AG09319 (cell line): ENCODE measurements at places on chromosomes 6 and 20.

DNA sequence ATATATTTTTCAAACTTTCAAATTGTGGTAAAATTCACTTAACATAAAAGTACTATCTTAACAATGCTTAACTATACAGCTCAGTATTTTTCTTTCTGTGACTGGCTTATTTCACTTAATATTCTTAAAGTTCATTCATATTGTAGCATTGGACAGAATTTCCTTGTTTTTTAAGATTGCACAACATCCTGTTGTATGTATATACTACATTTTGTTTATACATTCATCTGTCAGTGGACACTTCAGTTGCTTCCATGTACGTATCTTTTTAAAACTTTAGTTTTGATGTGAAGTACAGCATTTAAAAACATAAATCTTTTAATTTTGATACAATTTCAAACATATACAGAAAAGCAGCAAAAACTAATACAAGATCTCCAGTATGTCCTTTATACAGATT is 220.7 kb downstream of the ZFAND3 start:
- DNase-seq: no peak

DNA sequence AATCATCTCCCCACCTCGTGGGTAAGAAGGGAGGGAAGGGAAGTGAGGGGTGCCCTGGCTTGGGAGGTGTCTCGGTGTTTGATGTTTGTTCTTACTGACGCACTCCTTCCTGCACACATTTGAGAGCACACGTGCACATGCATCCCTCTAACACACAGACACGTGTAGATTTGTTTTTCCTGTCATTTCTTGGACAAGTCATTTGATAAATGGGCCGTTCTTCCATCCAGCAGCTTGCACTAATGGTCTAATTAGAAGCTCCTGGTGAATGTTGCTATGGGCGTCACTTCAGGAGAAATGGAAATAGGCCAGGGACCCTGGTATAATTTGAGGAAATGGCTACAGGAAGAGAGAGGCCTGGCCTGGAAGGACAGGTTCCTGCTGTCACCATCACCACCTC is 352.5 kb downstream of the CDH4 start:
- DNase-seq: no peak

DNA sequence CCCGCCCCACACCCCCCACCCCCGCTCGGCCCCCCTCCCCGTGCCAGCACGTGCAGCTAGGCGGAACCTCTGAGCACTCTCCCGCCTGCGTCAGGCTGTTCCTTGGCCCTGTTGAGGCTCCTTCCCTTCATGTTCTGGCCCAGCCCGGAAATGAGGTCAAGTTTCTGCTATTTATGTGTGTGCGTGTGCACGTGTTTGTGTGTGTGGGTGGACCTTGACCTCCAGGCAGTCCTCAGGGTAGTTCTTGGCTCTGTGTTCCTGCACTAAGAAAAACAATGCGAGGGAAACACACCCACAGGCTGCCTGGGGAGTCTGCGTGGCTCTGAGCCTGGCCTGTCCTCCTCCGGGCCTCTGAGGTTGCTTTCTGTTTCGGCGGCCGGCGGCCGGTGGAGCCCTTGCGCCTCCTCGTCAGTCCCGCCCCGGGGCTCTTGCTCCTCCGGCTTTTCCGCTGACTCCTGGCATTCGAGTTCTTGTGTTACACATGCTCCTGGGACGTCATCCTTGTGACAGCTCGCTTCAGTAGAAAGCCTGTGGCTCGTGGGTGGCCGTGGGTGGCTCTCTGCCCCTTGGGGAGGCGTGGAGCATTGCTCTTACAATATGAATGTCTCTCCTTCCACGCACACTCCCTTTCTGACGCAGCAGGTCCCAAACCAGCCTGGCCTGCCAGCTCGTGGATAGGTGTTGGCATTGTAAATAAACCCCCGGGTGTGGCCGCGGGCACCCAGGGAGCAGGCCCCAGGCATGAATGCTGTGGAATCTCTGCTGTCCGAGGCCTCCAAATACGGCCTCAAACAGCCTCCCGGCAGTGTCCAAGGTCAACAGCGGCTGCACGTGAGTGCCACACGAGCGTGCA is 10.0 kb downstream of the SLCO4A1 start:
- peak; percentile 97 for DNase-seq

DNA sequence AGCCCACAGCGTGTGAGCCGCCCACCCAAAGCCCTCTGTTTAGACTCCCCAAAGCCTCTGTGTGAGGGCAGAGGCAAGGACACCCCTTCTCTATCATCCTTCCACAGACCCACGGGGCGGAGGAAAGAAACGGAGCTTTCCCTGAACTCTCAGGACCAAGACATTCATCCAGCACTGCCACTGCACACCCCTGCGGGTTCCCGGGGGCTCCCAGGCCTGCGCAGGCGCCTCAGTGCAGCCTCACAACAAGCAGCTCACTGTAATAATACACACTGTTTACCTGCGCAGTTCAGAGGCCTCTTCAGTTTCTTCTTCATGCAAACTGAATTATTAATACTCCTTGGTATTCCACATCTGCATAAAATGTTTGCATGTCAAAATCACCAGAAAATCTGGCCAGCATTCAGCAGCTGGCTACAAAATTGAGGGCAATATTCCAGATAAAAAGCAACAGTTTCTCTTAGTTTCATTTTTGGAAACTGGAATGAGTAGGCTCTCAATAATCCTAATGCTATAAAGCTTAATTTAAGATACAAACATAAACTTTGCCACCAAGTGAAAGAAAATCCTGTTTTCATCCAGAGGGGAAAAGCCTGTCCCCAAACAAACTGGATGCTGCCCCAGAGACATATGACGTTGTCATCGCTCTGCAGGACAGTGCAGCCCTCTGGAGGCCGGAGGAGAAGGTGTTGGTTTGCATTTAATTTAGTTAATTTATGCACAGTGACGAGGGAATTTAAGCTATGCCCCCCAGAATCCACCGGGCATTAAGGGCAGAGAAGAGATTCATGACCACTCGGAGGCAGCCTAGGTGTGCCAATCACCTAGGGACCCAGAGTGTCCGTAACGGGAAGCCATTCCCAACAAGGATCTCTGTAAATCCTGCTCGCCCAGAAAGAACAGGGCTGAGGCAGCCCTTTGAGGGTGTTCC is 45.3 kb downstream of the NINL start:
- peak; percentile 12 for DNase-seq

DNA sequence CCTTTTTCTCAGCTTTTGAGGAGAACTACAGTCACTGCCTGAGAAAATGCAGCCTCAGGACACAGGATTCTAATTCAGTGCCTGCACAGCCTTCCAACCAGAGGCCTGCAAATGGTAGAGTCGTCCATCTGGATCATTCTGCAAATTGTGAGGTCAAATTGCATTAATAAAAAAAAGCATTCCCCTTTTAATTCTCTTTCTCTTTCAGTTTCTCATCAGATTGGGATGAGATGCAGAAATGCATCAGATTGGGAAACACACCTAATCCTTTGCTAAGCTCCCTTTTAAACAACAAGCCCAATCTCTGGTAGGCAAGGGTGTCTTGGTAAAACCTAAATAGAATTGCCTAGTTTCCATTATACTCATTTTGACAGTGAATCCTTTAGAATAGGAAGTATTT is 838.8 kb downstream of the MAFB start:
- DNase-seq: no peak

DNA sequence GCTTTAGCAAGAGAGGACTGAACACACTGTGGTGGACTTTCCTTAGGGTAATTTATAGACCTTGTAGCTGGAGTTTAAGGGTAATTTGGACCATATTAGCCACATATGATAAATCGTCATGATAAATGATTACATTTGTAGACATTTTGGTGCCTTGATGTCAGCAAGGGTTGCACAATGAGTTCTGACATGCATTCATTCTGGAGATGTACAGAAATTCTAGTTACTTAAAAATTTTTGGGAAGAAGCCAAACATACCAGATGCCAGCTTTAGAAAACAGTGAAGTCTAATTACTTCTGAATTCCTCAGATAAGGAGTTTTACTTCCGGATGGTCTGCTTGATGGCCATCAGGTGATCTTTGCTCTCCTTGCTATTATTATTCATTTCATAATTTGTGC is 653.1 kb downstream of the TBC1D32 start:
- no peak for DNase-seq
